Body of pancreas (tissue), 4 donors: ENCODE measurements at places on chromosomes 6 and 20.

GRCh38 chr20:59400708-59401107 is 100.3 kb downstream of the EDN3 start:
- H3K4me1 ChIP-seq: peaks cover 18% of the 10 kb centered on the region

GRCh38 chr6:44356487-44356886 is 14.0 kb downstream of the SPATS1 start:
- no peak for DNase-seq
- H3K4me1 ChIP-seq: no peaks in the 10 kb centered on the region
- H3K27ac ChIP-seq: no peak overlapping the region

- H3K27me3 ChIP-seq: no peaks in the 10 kb centered on the region
- peaks cover 66% of the 10 kb centered on the region for H3K4me1 ChIP-seq
- H3K4me3 ChIP-seq: no peak overlapping the region
- H3K27ac ChIP-seq: peak overlapping the region; percentile 69
- no peaks in the 10 kb centered on the region for H3K36me3 ChIP-seq
Observed at GRCh38 chr20:19944772-19945459, 72.2 kb upstream of the NAA20 start.

DNA sequence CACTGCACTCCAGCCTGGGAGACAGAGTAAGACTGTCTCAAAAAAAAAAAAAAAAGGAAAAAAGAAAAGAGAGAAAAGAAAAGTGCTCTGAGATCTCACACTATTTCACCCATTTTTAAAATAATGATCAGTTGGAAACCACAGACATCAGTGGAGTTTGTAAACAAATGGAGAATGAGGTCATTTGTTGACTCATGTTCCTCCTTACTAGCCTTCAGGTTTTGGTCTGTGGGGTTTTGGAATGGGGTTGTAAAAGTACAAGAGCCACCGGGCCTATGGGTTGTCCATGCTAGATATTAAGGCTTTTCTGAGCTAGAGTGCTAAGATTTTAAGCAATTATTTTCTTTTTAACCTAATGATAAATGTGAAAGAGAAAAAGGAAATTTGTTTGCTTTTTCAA is 104.4 kb upstream of the PRL start:
- no peaks in the 10 kb centered on the region for H3K4me1 ChIP-seq
- no peak overlapping the region for H3K4me3 ChIP-seq
- H3K36me3 ChIP-seq: no peaks in the 10 kb centered on the region
- no peak overlapping the region for H3K27ac ChIP-seq
- no peak for DNase-seq
- H3K27me3 ChIP-seq: no peaks in the 10 kb centered on the region

DNA sequence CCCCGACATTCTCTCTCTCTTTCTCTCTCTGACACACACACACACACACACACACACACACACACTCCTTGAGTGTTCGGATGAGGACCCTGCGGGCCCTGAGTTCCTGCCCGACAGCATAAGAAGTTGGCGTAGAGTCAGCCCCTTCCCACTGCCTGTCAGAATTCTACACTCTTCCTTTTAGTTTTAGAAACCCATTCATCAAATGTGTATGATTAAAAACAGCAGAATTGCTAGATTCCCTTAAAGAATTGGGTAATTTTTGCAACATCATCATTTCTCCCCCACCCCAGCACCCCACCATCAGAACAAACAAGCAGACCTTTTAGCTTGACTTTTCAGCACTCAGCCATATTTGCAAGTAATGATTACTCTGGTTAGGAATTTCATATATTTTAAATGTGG is 322.8 kb downstream of the FARS2 start:
- H3K4me3 ChIP-seq: no peak overlapping the region
- no peaks in the 10 kb centered on the region for H3K4me1 ChIP-seq
- H3K36me3 ChIP-seq: no peaks in the 10 kb centered on the region
- H3K27me3 ChIP-seq: no peaks in the 10 kb centered on the region

DNA sequence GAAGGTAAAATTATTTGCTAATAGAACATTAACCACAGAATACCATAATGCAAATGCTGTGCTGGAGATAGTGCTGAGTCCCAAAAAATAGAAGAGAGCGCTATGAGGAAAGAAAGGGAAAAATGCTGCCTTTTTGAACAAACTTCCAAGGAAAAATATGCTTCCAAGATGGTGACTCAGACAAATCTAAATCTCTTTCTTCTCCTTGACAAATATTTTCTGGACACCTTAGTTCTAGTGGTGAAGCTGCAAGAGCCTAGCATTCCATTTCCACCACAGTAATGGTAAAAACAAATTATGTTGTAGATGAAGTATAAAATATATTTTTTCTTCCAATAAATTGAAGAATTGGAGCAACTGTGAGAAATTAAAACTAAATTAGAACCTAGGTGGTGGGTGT is 155.6 kb upstream of the TBX18 start:
- no peaks in the 10 kb centered on the region for H3K4me1 ChIP-seq
- no peak for DNase-seq
- no peak overlapping the region for H3K4me3 ChIP-seq
- no peaks in the 10 kb centered on the region for H3K36me3 ChIP-seq
- no peak overlapping the region for H3K27ac ChIP-seq
- H3K27me3 ChIP-seq: no peaks in the 10 kb centered on the region

GRCh38 chr6:119348096-119348747 is 1.3 kb downstream of the MAN1A1 start:
- H3K4me3 ChIP-seq: peak overlapping the region; percentile 99
- peaks cover 44% of the 10 kb centered on the region for H3K4me1 ChIP-seq
- no peaks in the 10 kb centered on the region for H3K27me3 ChIP-seq
- no peaks in the 10 kb centered on the region for H3K36me3 ChIP-seq

GRCh38 chr6:56148488-56149186 is 98.7 kb downstream of the COL21A1 start:
- no peaks in the 10 kb centered on the region for H3K36me3 ChIP-seq
- no peak overlapping the region for H3K27ac ChIP-seq
- H3K4me3 ChIP-seq: no peak overlapping the region
- DNase-seq: no peak
- no peaks in the 10 kb centered on the region for H3K4me1 ChIP-seq

DNA sequence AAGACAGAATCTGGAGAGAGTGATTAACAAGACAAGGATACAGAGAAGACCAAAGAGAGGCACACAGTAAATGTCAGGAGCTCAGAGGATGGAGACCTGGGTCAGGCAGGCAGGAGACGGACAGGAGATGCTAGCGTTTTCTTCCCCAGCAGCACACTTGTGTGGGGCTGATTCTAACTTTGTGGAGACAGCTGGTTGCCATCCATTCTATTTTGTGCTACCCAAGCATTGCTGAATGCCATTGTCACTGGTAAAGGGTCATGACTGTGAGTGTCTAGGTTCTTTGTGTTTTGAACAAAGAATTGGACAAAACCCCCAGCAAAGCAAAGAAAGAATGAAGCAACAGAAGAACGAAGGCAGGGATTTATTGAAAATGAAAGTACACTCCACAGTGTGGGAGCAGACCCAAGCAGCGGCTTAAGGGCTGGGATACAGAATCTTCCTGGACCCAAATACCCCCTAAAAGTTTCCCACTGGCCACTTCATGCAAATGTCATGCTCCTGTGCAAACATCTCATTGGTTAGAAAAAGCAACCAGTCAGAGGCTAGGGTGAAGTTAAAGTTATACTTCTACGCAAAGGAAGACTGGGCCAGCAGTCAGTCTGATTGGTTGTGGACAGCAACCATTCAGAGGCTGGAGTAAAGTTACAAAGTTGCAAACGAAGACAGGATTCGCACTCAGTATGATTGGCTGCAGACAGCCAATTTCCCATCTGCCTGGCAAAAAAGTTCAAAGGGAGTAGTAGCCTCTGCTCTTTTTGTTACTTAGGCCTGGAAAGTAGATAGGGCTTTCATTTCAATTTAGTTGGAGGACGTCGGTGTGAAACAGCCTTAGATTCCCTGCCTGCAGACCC is 17.5 kb downstream of the PTK7 start:
- H3K27ac ChIP-seq: no peak overlapping the region

DNA sequence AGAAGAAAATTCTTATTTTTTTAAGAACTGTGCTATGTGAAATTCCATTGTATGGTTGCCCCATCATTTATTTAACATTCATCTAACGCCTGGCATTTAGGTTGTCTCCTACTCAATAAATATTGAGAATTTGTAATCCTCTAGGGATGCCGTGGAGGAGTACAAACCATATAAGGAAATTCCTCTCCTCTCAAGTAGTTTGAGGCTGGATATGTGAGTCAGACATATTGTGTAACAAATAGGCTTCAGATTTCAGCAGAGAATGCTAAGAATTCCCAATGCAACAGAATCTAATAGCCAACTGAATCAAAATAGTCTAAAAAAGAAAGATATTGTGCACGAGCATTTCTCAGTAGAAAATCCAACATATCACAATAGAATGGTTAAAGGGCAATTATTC is 174.7 kb downstream of the OTOR start:
- H3K4me1 ChIP-seq: no peaks in the 10 kb centered on the region
- no peaks in the 10 kb centered on the region for H3K27me3 ChIP-seq
- H3K36me3 ChIP-seq: no peaks in the 10 kb centered on the region

GRCh38 chr6:43455531-43456428 is at the start of gene DLK2:
Gene DLK2 (minus strand): TSS chr6:43455548. CDS start chr6:43454825, 723 bp downstream.
- H3K27me3 ChIP-seq: peaks cover 5% of the 10 kb centered on the region
- peaks cover 18% of the 10 kb centered on the region for H3K4me1 ChIP-seq
- no peak for DNase-seq
- H3K36me3 ChIP-seq: no peaks in the 10 kb centered on the region
- H3K4me3 ChIP-seq: peak within 1 kb of the TSS; percentile 38
- no peak within 1 kb of the TSS for H3K27ac ChIP-seq

- H3K4me1 ChIP-seq: peaks cover 33% of the 10 kb centered on the region
- H3K27me3 ChIP-seq: no peaks in the 10 kb centered on the region
- H3K27ac ChIP-seq: no peak overlapping the region
- H3K36me3 ChIP-seq: no peaks in the 10 kb centered on the region
- DNase-seq: peak; percentile 49
Observed at GRCh38 chr6:107154131-107154800, 39.0 kb upstream of the BEND3 start.

GRCh38 chr6:71211799-71212198 is 76.8 kb upstream of the OGFRL1 start:
- no peaks in the 10 kb centered on the region for H3K27me3 ChIP-seq
- H3K4me1 ChIP-seq: no peaks in the 10 kb centered on the region
- no peak for DNase-seq
- H3K27ac ChIP-seq: no peak overlapping the region
- H3K4me3 ChIP-seq: no peak overlapping the region

GRCh38 chr6:116015983-116016382 is 44.7 kb downstream of the FRK start:
- no peaks in the 10 kb centered on the region for H3K36me3 ChIP-seq
- DNase-seq: no peak
- H3K27me3 ChIP-seq: no peaks in the 10 kb centered on the region
- H3K4me3 ChIP-seq: no peak overlapping the region
- H3K27ac ChIP-seq: peak overlapping the region; percentile 16

GRCh38 chr20:32019156-32019510 is 8.9 kb downstream of the CCM2L start:
- no peak overlapping the region for H3K27ac ChIP-seq
- no peak overlapping the region for H3K4me3 ChIP-seq
- DNase-seq: peak; percentile 38
- H3K4me1 ChIP-seq: peaks cover 12% of the 10 kb centered on the region

- DNase-seq: no peak
- no peak overlapping the region for H3K27ac ChIP-seq
- no peaks in the 10 kb centered on the region for H3K36me3 ChIP-seq
- no peak overlapping the region for H3K4me3 ChIP-seq
- no peaks in the 10 kb centered on the region for H3K4me1 ChIP-seq
Observed at GRCh38 chr6:170011204-170012036, 260.0 kb downstream of the ERMARD start.

DNA sequence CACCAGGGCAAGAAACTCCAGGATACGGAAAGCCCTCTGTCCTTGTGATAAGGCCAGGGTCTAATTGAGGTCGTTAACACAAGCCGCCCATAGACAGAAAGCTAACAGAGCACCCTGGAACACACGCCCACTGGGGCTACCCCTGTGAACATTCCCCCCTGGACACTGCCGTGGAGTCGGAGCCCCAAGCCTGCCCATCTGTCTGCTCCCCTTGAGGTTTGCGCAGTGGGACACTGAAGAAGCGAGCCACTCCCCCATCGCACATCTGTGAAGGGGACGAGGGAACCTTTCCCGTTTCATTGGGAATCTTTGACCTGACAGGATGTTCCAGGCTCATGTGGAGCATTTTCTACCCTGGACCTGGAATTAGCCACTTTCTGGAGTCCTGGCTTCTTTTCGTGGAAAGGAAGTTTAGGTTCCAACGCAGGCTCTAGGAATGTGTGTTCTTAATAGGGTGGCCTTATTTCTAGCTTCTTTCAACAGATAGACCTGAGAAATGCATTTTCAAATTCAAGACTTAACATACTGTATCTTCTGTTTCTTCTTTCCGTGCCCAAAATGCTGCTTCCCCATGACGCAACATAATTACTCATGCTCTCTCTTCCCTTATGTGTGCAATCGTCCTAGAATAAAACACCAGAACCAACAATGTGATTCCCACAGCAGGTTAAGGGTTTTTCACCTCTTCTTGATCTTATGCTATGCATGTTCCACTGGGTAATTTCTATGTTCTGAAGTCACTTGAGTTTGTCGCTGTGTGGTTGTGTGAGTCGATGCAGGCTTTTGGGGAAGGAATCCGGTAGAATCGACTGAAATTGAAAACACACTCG is 161.1 kb downstream of the ERMARD start:
- H3K4me3 ChIP-seq: no peak overlapping the region
- no peaks in the 10 kb centered on the region for H3K27me3 ChIP-seq
- DNase-seq: no peak
- H3K36me3 ChIP-seq: no peaks in the 10 kb centered on the region
- H3K4me1 ChIP-seq: no peaks in the 10 kb centered on the region
- no peak overlapping the region for H3K27ac ChIP-seq

GRCh38 chr20:53931597-53931996 is 138.8 kb downstream of the BCAS1 start:
- H3K27ac ChIP-seq: no peak overlapping the region
- H3K36me3 ChIP-seq: no peaks in the 10 kb centered on the region
- no peak overlapping the region for H3K4me3 ChIP-seq
- no peak for DNase-seq

- no peaks in the 10 kb centered on the region for H3K36me3 ChIP-seq
- DNase-seq: no peak
- H3K27me3 ChIP-seq: no peaks in the 10 kb centered on the region
Observed at GRCh38 chr20:63140514-63141433, 75.2 kb downstream of the YTHDF1 start.

- no peak overlapping the region for H3K4me3 ChIP-seq
- no peaks in the 10 kb centered on the region for H3K27me3 ChIP-seq
- H3K36me3 ChIP-seq: no peaks in the 10 kb centered on the region
- H3K4me1 ChIP-seq: peaks cover 14% of the 10 kb centered on the region
- H3K27ac ChIP-seq: no peak overlapping the region
Observed at GRCh38 chr6:6557886-6558285, 30.6 kb upstream of the LY86 start.

- no peaks in the 10 kb centered on the region for H3K36me3 ChIP-seq
- no peaks in the 10 kb centered on the region for H3K27me3 ChIP-seq
- no peak overlapping the region for H3K4me3 ChIP-seq
- no peak for DNase-seq
- no peak overlapping the region for H3K27ac ChIP-seq
Observed at GRCh38 chr6:16524380-16524707, 236.9 kb downstream of the ATXN1 start.

GRCh38 chr6:74734901-74735300 is 471.0 kb downstream of the COL12A1 start:
- no peaks in the 10 kb centered on the region for H3K36me3 ChIP-seq
- no peaks in the 10 kb centered on the region for H3K27me3 ChIP-seq
